HFF-Myc (cell line): ENCODE measurements at places on chromosomes 2 and 18.

DNA sequence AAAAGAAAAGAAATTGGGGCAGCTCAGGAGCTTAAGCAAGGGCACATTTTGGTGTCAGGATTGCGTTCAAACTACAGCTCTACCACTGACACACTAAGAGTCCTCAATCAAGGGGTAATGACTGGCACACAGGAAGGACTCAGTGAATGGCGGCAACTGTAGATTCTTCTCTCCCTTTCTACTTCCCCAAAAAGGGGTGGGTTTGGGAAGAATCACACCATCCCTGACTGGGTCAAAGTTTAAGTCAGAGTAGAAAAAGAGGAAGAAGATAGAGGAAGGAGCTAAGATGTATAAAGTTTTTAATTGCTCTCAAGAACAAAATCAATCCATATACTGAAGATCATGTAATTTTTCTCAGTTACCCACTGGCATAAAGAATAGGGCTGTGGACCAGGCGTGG, 2.6 kb downstream of the NLRC4 start:
- no peak for DNase-seq

GRCh38 chr2:189553504-189554088, 27.0 kb downstream of the SLC40A1 start:
- DNase-seq: no peak

DNA sequence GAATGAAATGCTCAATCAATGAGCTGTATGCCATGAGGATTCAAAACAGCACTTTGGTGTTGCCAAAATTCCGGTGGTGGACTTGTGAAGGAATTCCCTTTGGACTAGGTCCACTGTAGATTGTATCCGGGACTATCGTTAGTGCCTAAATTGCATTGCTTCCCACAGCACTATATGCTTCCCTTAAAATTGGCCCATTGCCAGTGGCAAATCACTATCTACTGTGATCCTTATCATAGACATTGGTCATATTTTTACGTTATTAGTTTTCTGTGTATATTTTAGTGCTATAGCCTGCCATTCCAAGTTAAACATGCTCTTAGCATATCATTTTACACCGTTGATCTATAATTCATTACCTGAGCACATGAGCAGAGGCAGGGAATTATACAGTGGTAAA, 1.7 kb downstream of the PJVK start:
- no peak for DNase-seq

DNA sequence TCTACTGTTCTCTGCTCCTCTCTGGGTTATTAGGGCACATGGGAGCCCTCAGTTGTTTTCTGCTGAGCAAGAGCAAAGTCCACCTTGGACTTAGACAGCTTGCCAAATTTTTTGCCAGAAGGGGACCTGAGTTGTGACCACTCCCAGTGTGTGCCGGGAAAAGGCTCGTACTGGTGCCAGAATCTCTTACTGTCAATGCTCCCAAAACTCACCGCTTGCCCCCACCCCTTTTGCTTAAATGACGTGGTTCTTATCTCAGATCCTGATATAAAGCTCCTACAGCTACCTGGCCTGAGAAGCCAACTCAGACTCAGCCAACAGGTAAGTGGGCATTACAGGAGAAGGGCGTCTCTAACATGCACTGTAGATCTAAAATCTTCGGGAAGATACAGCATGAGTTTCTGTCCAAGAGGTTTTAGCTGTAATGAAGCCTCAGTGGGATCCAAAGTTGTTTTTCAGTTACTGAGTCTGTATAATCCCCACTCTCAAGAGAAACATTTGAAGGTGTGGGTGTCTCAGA, at the start of gene REG1A:
Gene REG1A, plus strand, starts transcription at position 295 of the 520 bp plus-strand sequence. CDS start 374 bp downstream, outside the sequence.
- DNase-seq: no peak

DNA sequence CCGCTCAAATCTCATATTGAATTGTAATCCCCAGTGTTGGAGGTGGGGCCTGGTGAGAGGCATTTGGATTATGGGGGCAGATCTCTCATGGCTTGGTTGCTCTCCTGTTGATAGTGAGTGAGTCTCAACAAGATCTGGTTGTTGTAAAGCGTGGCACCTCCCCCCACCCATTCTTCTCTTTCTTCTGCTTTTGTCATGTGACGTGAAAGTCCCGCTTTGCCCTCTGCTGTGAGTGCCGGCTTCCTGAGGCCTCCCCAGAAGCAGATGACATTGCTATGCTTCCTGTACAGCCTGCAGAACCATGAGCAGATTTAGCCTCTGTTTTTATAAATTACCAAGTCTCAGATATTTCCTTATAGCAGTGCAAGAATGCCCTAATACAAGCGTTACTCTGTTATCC, 673.8 kb downstream of the ADCYAP1 start:
- DNase-seq: no peak

DNA sequence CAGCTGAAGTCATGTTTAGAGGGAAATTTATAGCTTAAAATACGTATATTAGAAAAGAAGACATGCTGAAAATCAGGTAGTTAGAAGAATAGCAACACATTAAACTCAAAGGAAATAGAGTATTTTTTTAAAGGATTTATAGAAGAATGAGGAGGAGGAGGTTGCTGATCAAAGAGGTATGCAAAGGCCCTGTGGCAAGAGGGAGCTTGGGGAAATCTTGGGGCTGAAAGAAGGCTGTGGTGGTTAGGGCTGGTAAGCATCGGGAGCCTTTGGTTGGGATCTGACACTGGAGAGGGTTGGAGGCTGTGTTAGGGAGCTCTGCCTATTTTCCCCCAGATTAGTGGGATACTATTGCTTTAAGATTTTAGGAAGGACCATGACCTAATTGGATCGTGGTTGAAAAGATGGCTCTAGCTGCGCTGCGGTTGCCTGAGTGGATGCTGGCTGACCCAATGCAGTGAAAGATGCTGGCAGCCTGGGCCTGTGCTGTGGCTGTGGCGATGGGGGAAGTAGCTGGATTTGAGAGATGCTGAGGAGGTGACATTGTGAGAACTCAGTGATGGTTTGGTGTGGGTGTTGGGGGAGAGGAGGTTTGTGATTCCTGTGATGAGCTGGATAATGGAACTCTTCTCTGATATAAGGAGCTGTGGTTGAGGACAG, 11.7 kb downstream of the DGKD start:
- no peak for DNase-seq

DNA sequence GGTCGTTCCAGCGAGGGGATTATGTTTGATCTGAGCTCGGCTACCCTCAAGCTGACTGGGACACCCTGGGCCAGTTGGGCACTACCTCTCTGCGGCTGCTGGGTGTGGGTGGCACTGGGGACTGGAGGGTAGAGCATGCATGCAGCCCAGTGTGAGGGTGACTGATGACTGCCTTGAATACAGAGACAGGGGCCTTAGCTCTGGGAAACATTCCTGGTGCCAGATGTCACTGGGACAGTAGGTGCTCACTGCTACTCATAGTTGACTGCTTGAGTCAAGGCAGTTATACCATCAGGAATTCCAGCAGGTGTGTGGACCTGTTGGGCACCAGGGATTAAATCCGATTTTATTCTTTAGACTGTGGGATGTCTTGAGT, 33.6 kb upstream of the ATP6V1B1 start:
- DNase-seq: no peak

DNA sequence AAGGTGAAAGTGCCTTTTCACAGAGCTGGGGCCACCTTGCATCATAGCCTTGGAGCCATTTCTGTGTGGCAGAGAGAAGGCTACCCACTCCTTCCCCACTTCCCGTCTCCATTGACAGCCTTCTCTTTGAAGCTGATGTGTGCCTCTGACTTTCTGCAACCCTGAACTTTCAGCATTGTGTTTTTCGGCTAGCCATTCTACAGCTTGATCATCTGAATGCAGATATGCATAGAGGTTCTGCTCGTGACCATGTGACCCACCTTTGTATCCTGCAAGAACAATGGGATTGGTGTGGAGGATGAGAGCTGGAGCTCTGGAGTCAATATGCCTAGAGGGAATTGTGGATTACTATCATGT, 69.1 kb upstream of the KCNE4 start:
- DNase-seq: no peak

DNA sequence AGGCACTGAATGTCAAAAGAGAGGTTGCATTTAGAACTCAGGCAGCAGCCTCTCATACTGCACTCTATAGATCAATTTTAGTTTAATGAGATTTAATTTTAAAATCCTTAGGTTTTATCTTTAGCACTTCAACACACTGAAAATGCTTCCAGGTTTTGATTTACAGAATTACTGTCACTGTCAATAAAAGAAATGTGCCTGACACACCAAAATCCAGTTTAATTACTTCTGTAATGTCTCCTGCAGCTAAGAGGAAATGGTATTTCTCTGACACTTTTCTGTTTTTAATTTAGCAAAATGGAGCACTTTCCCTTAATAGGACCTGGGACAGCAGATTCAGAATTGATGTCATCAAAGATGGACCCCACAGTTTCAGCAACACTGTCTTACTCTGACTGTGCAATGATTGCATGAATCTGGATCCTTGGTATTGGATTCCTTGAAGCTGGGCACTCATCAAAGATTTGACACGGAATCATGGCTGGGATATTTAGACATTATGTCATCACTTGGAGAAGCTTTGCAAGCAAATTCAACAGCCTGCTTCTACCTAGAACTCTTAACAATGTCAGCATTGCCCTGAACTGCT, 576.5 kb downstream of the NRXN1 start:
- no peak for DNase-seq

DNA sequence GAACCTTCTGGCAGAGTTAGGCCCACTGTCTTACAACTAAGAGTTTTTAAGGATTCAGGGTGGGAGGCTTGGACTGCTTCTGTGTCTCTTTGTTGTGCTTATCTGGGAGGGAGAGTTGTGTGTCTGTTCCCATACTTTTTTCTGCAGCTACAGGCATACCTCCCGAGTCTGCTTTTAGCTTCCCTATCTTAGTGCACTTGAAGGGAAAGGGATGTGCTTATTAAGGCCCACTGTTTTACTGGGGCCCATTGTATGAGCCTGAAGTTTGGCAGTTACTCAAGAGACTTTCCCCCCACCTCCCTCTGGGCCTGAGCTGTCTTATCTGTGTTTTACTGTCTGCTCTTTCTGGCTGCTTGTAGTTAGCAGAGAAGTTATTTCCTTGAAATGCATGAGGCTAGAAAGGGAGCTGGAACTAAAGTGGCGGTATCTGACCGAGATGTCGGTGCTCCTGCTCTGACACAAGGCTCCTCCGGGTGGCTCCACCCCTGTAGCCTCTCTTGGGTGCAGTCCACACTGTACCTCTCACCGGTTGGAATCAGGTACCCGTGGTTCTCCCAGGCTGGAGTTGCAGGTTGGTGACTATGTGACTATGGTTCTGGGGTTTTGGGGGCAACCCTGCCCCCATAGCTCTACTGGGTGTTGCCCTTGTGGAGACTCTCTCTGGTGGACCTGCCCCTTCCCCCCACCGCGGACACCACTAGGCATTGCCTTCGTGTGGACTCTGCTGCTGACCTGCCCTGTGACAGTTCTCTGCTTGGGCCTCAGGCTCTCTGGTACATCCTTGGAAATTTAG, 12.9 kb downstream of the UBR3 start:
- DNase-seq: no peak

DNA sequence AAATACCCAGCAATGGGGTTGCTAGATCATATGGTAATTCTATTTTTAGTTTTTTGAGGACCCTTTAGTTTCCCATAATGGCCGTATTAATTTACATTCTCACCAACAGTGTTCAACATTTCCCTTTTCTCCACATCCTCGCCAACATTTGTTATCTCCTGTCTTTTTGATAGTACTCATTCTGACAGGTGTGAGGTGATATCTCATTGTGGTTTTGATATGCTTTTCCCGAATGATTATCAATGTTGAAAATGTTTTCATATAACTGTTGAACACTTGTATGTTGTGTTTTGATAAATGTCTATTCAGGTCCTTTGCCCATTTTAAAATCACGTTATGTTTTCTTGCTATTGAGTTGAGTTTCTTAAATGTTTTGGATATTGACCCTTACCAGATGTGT, 5.8 kb upstream of the RIF1 start:
- no peak for DNase-seq

DNA sequence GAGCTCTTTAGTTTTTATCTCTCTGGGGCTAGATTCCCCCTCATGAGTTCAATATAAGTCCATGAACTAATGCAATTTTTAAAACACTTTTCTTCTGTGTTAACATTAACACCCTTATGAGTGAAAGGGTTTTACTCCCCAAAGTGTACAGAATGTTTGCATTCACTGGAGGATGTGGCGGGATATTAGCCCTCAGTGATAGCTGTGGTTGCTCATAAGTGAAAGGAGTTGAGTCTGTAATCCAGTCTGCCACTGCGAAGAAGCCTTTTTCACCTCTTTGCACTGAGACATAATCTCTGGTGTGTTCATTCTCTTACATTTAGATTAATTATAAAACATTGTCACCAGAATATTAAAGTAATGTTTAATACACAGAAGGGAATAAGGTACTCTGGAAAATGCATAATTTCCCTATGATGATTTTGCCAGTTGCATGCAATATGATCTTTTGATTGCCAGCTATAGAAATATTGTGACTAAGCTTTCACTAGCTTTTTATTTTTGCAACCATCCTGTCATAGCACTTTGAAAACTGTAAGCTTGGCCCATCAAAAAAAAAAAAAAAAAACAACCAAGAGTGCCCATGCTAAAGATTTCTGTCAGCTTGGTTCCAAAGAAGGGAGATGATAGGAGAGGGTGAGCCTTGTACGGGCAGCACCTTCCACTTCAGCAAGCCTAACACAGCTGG, 113.2 kb downstream of the BCL11A start:
- no peak for DNase-seq

DNA sequence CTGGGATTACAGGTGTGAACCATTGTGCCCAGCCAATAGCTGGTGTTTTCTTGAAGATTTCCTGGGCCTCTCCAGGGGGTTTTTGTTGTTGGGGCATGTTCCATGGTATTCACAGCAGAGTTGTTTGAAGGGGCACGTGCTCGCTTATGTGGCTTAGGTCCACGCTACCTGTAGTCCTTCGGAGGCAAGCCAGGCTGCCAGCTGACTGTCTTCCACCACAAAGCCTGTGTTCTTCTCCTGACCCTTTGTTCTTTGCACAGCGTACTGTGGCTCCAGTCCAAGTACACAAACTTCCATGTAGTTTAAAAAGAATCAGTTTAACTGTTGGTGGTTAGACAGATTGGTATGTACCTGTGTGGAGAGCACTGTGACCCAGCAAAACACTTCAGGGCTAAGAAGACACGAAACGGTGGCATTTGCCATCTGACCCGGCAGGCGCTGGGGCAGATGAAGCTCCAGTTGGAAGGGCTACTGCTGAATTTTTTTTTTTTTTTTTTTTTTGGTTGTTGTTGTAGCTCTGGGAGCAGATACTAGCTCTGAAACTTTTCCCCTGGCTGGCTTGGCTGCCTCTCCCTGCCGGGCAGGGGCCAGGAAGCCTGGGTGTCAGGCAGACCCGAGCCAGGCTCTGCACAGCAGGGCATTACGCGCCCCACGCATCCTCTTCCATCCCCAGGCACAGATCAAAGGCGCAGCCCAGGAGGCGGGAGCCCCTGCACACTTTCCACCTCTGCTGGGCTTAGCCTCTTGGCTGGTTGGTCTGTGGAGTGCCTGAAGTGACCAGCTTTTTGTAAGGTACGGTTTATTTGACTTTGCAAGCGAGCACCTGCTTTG, 5.7 kb downstream of the GREB1 start:
- DNase-seq: no peak

DNA sequence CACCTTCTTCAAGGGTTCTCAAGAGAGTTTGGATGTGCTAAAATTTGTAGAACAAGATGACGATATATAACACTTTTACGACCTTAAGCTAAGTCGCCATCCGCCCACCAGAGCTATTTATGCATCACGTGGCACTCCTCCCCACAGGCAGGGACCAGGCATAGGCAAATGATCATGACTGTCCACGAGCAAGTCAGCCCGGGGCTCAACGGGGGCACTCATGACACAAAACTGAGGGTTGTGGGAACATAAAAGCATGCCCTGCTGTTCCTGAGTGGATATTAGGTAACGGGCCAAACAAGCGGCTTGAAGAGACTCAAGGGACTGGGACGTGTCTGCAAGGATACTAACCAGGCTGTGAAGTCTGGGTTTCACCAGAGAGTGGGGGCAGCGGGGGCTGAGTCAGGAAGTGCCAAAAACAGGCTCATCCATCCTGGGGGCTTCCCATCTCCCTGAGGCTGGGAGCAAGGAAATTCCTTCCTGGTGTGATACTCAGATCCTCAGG, 58.1 kb downstream of the FAM178B start:
- DNase-seq: no peak
